ENCODE measurements at places on chromosomes 3 and 15.

GRCh38 chr15:92807971-92808571 lies 92.1 kb upstream of the CHD2 start:
- DNase-seq: peak; percentile 51

GRCh38 chr15:62976301-62976881 lies 66.2 kb upstream of the TPM1 start:
- DNase-seq: peak; percentile 53

- no peak for DNase-seq
Observed at GRCh38 chr3:108102420-108103039, 11.7 kb upstream of the CD47 start.

DNA sequence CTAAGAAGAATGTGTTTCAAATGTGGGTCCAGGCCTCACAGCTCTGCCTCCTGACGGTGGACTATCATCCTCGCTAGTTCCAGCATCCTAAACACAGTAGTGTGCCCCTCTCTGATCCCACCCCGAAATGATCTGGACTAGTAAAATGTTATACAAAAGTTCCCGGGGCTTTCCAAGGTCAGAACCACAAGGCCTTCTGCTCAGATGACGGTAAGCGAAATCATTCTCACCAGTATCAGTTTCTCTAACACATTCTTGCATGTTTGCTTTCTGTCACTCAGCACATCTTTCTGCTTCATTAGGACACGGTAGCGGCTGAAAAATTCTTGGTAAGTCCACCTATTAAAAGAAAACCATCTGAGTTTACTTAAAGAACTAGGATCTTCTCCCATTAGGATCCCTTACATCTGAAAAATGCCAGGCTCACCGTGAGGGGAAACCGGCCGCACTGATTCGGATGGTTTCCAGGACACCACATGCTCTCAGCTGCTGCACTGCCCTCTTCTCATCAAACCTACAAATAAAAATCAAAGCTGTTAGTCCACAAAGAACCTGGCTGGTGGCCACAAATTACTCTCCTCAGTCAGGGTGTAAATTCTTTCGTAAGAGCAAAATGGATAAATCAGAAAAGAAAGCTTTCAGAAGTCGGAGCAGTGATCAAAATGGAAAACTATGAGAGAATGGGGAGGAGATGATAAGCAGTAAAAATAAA lies 83.9 kb upstream of the MYO5C start:
- DNase-seq: no peak

GRCh38 chr15:36468746-36469145 lies 110.7 kb upstream of the CDIN1 start:
- DNase-seq: peak; percentile 90

- DNase-seq: peak; percentile 86
Observed at GRCh38 chr3:190339130-190339529, 16.9 kb upstream of the CLDN1 start.

- DNase-seq: no peak
Observed at GRCh38 chr3:172701751-172702150, 9.1 kb downstream of the NCEH1 start.

DNA sequence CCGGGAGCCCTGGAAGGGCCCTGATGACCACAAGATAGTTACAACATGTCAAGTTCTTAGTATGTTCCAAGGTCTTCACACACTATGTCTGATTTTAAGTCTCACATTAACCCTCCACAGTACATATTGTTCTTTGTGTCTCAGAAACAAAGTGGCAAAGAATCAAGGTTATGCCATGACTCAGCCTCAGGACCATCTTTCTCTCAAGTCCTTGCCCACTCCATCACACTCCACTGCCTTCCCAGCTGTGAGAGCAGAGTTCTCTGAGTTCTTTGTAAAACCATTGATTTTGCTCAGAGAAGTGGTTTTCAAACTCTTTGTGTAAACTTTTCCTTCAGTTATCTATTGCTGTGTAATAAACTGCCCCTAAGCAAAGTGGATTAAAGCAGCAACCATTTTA lies 67.9 kb upstream of the C3orf80 start:
- no peak for DNase-seq

DNA sequence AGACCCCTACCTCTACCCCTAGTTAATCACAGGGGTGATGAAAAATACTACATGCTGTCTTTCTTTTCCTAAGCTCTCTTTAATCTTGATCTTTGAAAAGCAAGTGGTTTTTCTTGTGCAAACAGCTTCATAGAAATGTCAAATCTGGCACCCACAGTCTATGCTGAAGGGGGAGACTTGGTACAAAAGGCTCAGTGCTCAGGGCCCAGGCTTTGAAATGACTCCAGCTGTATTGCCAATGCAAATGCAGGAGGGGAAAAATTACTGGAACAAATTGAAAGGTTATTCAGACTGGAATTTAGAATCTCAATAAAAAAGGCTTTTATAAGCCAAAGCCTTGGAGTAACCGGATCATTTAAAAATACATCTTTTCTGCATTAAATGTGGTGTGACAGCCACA lies 223.9 kb downstream of the LRTM1 start:
- DNase-seq: no peak

DNA sequence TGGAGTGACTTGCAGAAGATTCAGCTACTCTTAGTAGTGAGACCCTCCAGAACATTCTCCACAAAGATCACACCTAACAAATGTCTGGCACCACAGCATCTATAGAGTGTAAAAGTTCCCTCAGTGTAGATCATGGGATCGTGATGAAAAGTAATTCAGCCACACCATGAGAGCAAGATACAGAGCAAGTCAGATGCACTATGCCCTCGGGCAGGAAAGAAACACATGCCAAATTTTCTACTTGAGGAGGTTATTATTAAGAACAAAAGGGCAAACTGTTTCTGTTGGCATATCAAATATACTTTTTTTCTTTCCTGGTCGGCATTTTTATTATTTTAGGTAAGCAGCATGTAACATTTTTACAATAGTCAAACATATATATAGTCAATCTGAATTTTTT lies 44.8 kb upstream of the SNTN start:
- DNase-seq: no peak

- no peak for DNase-seq
Observed at GRCh38 chr3:138938877-138939560, 7.9 kb downstream of the FOXL2 start.
